T-helper 2 cell (primary cell): ENCODE measurements at places on chromosomes 3 and 15.

GRCh38 chr3:21620511-21621155, 130.4 kb downstream of the ZNF385D start:
- no peak for DNase-seq

DNA sequence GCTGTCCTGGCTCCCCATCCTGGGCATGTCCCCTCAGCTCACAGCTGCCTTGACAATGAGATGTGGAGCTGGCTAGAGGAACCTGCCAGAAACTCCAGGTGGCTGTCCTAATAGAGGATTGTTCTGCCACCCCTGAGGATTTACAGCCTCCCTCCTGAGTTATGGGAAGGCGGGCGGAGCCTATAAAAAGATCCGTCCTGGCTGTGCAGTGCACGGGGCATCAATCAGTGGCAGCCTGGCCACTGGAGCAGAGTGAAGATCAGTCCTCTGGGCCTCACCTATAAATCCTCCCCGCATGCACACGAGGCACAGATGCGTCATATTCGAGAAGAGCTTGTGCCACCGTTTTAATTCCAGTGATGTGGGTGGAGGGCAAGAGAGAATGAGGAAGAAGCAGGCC, 90.0 kb downstream of the MEGF11 start:
- DNase-seq = no peak

DNA sequence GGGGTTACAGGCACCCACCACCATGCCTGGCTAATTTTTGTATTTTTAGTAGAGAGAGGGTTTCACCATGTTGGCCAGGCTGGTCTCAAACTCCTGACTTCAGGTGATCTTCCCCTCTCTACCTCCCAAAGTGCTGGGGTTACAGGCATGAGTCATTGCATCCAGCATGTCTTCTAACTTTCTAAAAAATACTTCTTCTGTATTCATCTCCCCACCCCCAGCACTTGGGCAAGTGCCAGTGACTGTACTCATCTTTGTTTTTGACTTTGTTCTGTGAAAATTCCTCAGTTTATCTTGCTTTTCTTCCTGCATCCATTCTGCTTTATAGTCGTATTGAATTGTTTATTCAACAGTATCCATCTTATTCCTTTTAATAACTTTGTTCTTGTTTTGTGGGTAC, 47.6 kb downstream of the ARIH1 start:
- DNase-seq = no peak

DNA sequence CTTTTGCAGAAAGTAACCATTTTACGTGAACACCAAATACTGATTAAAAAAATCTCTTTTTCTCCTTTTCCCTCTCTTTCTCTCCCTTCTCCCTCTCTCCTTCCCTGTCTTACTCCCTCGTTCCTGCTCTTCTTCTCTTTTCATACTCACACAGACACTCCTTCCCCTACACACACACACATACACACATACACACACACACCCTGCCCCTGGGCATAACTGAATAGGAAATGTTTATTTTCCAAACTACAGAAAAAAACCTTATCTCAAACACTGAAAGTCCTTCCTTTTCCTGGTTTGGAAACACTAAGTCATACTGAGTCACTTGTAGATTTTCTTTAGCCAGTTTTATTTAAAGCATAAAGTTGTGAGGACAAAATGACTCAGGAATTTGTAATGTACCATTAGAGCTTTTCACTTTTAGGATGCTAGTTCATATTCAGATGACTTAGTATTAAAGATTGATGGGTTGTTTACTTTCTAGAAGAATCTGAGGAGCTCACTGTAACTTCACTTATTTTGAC, 62.4 kb downstream of the MBNL1 start:
- no peak for DNase-seq

- DNase-seq = no peak
Observed at GRCh38 chr15:65577129-65577996, 33.6 kb downstream of the INTS14 start.

DNA sequence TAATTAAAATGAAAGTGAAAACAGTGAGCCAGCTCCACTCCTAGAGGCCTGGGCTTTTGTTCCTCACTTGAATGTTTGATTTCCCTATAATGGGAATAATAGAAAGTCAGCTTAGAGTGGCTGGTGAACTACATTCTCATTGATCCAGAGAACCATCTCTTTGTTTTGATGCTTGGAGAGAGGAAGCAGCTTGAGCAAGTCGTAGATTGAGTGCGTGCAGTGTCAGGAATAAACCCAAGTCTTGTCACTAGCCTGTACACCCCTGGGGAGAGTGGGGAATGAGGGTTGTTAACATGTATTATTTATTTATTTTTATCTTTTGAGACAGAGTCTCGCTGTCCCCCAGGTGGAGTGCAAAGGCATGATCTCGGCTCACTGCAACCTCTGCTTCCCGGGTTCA, 885 bp upstream of the LSG1 start:
- no peak for DNase-seq

GRCh38 chr3:100029689-100030088, 84.6 kb downstream of the FILIP1L start:
- DNase-seq = no peak

GRCh38 chr3:39910826-39911464, 101.5 kb downstream of the MYRIP start:
- DNase-seq = no peak

DNA sequence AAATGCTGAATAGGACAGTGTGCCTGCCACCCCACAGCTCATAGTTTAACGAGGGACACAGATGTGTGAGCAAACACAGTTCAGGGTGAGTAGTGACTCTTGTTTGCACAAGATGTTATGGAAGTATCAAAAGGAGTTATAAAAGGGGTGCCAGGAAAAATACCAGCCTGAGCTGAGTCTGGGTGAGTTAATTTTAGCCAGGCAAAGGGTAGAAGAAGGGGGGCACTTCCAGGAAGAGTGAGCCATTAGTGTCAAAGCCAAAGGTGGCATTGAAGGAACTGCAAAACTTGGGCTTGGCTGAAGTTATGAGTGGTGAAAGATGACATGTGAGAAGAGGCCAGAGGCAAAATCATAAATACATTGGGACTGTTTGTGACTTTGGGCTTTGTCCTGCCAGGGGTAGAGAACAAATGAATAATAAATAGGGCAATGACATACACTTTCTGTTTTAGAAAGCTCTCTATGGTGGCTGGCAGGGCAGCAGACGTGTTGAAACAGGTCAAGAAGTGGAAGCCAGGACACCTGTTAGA, 1.9 kb upstream of the SPPL2A start:
- no peak for DNase-seq

- DNase-seq = no peak
Observed at GRCh38 chr15:95604634-95605036, 725.9 kb upstream of the NR2F2 start.

GRCh38 chr15:69668963-69669362, 216.3 kb downstream of the RPLP1 start:
- peak; percentile 22 for DNase-seq

- DNase-seq = no peak
Observed at GRCh38 chr3:57046101-57046765, 14.2 kb upstream of the SPATA12 start.

- no peak for DNase-seq
Observed at GRCh38 chr3:55721716-55722484, 234.8 kb upstream of the WNT5A start.

- DNase-seq = no peak
Observed at GRCh38 chr15:66935688-66936087, 129.7 kb upstream of the SMAD3 start.

DNA sequence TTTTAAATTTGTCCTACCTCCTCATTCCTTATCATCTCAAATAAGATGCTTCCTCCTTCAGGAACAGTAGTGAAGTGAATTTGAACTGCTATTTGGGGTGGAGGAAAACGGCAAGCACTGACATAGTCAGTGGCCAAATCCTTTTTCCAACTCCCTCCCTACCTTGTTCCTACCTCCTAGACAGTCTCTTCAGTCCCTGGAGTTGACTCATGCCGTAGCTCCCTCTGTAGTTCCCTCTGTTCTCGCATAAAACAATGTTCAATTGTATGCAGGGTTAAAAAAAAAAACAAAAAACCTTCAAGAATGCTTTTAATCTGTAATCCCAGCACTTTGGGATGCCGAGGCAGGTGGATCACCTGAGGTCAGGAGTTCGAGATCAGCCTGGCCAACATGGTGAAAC, 1.4 kb downstream of the UBR1 start:
- no peak for DNase-seq
